Activated T-cell treated with anti-CD3 and anti-CD28 coated beads, Interleukin-2, amount 50 U/mL, for 4 hours (primary cell): ENCODE measurements at places on chromosomes 7 and 10.
A peak's percentile ranks its signal among the peaks of the same experiment; 100 is the strongest.

GRCh38 chr10:86263209-86263608 is 103.4 kb downstream of the GRID1 start:
- no peak for DNase-seq

DNA sequence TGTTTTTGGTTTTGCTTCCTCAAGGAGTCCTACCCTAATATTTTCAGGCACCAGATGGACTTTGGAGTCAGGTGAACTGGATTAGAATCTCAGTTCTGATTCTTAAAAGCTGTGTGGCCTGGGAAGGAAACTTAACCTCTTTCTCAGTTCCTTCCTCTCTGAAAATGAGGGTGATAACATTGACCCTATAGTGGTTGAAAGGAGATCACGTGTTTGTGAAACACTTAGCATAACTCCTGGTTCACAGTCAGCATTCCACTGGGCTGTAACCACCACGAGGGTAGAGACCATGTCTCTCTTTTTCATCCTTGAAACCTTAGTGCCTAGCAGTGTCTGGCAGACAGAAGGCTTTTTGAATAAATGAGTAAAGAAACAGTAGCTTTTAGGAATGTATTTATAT is 16.7 kb downstream of the LSMEM1 start:
- no peak for DNase-seq

- DNase-seq = no peak
These were observed 153.3 kb downstream of the ZMYND11 start for GRCh38 chr10:288316-289200.

DNA sequence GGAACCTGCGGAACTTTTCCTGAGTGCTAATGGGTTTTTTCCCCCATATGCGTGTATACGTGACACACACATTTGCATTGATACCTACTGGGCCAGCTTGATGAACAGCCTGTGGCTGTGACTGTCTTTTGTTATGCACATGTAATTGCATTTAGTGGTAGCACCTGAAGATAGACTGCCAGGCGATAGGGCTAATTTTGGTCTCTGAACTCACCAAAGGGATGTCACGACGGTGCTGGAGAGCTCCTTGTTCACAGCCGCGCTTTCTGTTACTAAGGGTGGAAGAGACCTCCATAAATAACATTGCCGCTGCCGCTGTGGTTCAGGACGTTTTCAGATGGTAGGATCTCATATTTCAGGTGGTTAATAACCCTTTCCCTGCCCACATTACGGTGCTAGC is 133.2 kb downstream of the CAMK1D start:
- DNase-seq = no peak

GRCh38 chr10:11450427-11450826 is 161.0 kb downstream of the USP6NL start:
- DNase-seq = no peak

DNA sequence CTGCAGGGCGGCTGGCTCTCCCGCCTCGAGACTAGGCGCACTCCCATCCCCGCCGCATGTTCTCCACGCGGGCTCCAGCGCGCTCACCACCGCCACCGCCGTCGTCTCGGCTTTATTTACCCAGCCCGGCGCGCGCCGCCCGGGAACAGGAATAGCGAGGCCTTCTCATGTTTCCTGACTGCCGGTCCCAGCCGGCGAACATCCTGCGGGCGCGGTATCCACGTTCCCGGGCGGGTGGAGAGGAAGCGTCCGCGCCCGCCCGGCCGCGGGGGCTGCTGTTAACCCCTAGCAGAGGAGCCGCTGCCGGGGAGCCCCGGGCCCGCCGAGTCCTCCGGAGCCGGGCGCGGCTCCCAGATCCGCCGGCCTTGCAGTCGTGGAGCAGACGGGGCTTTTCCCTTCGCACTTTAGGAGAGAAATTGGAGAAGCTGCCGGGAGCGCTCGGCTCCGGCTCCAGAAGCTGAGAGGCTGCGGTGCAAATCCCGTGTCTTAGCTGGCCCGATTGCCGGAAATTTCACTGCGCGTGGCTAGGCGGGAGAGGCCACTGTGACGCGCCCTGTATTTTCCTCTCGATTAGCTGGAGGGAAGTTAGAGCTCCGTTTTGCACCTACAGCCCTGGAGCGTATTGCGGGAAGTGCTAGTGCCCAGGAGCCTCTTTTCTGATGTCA is at the start of gene MKX:
TSS of gene MKX (minus strand) at position 88 of the 665 bp plus-strand sequence. CDS start 2,404 bp downstream, outside the sequence.
- DNase-seq = peak; percentile 15

DNA sequence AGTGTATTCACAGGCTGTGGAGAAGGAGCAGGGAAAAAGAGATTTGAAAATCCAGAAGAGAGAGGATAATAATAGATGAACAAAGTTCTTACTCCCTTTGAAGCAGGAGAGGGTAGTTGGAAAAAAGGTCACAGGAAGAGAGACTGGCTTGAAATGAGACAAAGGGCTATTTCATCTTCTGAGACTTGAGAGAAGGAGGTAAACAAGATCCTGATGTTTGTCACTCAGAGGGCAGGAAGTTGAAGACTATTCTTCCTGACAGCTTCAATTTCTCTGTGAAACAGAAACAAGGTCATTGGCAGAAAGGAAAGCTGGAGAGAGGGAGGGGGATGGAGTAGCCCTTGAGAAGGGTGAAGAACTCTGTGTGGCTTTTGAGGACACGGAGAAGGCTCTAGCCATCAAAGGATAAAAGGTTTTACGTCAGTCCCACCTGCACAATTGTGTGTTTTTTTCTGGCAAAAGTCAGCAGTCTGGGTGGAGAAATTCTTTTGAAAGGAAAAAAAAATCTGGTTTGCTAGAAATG is 216.1 kb upstream of the STEAP4 start:
- DNase-seq = no peak

GRCh38 chr10:99698504-99699080 is 33.3 kb downstream of the COX15 start:
- DNase-seq = no peak

GRCh38 chr7:137462074-137462715 is 118.7 kb upstream of the PTN start:
- no peak for DNase-seq

- no peak for DNase-seq
These were observed 847 bp downstream of the GARS1 start for GRCh38 chr7:30595436-30596013.

- DNase-seq = no peak
These were observed 67.0 kb upstream of the INPP5A start for GRCh38 chr10:132470410-132471124.

- no peak for DNase-seq
These were observed 50.5 kb upstream of the GTF2I start for GRCh38 chr7:74606909-74607510.

DNA sequence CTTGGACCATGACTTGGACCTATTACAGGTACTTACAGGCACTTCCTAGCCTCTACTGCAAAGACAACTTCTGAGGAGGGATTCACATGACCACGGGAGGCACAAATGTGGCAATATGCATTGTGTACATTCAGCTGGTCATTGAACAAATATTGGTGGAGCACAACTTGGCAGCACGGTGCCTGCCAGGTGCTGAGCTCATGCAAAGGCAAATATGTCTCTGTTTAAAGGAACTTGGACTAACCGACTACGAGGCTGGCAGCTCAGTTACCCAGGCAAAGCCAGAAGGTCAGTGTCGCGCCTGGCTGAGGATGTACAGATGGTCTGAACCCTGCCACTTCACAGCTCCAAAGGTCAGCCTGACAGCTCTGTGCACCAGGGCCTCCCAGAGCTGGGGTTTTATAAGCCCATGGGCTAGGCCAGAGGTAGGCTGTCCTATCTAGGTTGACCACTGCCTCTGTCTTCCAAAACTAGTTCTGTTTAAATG is 6.1 kb downstream of the DENND11 start:
- no peak for DNase-seq

DNA sequence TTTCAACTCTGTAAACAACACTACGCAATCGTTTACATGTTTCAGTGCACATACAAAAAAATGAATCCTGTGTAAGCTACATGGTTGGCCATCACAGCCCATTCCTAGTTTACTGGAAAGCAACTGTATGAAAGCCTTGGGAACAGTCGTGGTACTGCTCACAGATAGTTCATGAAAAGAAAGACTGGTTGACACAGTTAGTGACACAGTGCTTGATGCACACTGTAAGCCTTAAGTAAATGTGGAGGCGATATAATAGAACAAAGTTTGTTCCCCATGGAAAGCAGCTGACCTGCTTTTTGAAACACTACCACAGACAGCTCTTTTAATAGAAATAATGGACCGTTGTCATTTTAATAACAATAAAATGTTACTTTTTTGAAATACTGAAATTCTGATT is 5.1 kb downstream of the CACNA2D1 start:
- no peak for DNase-seq

GRCh38 chr10:116278846-116279245 is 5.8 kb upstream of the GFRA1 start:
- DNase-seq = no peak

DNA sequence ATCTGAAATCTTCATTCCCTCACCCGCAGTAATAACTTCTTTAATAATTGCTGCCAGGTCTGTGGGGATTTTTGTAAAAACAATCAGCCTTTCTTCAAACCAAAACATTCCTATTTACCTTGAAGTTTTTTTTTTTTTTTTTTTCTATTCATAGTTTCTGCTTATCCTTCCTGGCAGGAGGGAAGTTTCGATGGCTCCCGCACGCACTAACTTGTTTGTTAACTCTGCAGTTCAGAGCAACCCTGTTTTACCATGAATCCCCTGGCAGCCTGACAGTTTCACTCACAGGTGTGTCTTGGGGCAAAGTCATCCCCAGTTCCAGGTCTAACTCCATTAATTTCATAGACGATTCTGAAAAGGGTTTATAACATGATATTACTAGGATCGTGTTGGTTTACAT is 149.3 kb downstream of the KLF6 start:
- DNase-seq = no peak

- no peak for DNase-seq
These were observed 256.4 kb downstream of the FZD1 start for GRCh38 chr7:91520645-91521044.

DNA sequence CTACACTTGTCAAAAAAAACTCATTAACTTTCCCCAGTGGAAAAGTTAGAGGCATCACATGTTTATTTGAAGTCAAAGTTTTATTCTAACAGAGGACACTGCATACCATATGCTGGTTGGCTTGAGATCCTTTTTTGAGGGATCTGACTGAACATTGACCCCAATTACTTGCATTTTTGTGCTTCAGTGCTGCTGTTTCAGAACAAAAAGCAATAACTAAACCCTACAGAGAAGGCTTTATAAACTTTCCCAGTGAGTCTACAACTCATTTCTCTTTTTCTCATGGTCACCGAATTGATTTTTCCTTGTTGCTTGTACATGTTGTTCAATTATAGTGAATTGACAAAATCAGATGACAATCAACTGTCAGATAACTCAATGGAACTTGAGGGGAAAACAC is 69.3 kb upstream of the PHYHIPL start:
- DNase-seq = no peak

DNA sequence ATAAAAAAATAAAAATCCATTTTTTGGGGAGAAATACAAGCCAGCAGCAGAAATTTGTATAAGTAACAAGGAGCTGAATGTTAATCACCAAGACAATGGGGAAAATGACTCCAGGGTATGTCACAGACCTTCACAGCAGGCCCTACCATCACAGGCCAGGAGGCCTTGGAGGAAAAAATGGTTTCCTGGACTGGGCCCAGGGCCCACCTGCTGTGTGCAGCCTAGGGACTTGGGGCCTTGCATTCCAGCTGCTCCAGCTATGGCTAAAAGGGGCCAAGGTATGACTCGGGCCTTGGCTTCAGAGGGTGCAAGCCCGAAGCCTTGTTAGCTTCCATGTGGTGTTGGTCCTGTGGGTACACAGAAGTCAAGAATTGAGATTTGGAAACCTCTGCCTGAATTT is 126.3 kb downstream of the DGKB start:
- DNase-seq = no peak

- DNase-seq = no peak
These were observed 236.3 kb upstream of the ANKRD30A start for GRCh38 chr10:36888925-36889573.

GRCh38 chr10:20835335-20835734 is 61.8 kb downstream of the NEBL start:
- DNase-seq = no peak

- DNase-seq = no peak
These were observed 61.6 kb downstream of the TASOR2 start for GRCh38 chr10:5746197-5746596.

- DNase-seq = no peak
These were observed 157.2 kb downstream of the ARHGAP12 start for GRCh38 chr10:31771331-31771831.

GRCh38 chr10:75146780-75147179 is 35.3 kb downstream of the SAMD8 start:
- no peak for DNase-seq

- DNase-seq = no peak
These were observed 24.7 kb downstream of the ELN start for GRCh38 chr7:74052628-74053027.

- no peak for DNase-seq
These were observed 207.3 kb upstream of the POT1 start for GRCh38 chr7:125136755-125137532.

GRCh38 chr7:22435720-22436119 is 64.3 kb downstream of the STEAP1B start:
- no peak for DNase-seq

DNA sequence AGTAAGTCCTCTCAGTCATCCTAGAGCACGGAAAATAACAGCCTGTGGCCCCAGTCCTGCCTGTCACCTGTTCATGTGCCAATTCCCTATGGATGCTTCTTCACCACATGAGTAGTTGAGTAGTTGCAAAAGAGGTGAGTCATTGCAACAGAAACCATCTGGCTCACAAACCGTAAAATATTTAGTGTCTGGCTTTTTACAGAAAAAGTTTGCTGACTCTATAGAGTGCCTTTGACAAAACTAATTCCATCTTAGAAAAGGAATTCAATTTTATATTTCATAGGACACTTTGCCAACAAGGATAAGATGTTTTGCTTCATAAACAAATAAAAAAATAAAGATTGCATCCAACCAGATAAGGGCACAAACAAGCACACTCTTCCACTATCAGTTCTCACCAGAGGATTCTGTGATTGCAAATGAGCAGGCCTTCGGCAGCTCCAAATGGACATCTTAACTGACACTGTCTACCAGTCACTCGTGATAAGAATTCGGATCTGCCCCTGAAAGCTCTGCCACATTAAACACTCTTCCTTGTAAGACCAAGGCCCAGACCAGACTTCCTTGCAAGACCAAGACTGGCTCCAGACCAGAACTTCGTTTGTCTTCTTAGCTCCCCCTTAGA is 242.7 kb upstream of the SEMA3C start:
- DNase-seq = no peak

- no peak for DNase-seq
These were observed 25.3 kb downstream of the EPHB4 start for GRCh38 chr7:100801833-100802568.

GRCh38 chr10:12484002-12484918 is 134.9 kb downstream of the CAMK1D start:
- DNase-seq = no peak
